ENCODE measurements at places on chromosomes 4 and X. TPM values are rescaled to one million over a fixed set of nuclear protein-coding genes. Genes with fewer than 3 reads are reported as not detected.

- peak; percentile 19 for DNase-seq
Observed at GRCh38 chr4:186486172-186486571, 69.2 kb downstream of the MTNR1A start.

DNA sequence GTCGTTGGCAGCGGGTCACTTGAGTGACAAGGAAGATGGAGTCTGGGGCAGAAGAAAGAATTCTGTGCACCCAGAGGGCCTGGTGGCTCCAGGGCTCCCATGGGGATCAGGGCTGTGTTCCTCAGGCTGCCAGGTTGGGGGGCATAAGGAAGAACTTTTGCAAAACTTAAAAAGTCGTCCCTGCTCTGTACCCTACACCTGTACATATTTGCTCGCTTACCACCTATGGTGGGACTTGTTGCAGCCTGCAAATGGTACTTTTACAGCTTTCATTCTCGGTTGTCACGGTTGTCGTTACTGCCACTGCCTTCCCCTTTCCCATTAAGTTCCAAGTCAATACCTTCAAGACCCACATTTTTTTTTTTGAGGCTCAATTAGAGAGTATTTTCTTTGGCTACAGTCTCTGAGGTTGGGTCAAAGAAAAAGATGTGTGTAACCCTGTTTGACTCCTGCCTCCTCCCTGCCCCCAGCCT, 9.1 kb downstream of the ARX start:
- DNase-seq, result no peak

The JCHAIN gene
- 355 TPM for total RNA-seq

The MAOB gene
- 58.5 TPM for total RNA-seq

The RS1 gene
- 0.44 TPM for total RNA-seq

Measured in kidney (tissue), 22 donors.